Naive thymus-derived CD4-positive, alpha-beta T cell (primary cell): ENCODE measurements at places on chromosomes 13 and 19. TPM values are rescaled to one million over a fixed set of nuclear protein-coding genes. Genes with fewer than 3 reads are reported as not detected.
A peak's percentile ranks its signal among the peaks of the same experiment; 100 is the strongest.

GRCh38 chr19:12752056-12752781, 628 bp downstream of the BEST2 start:
- no peak for DNase-seq

Gene MEIOSIN
- total RNA-seq = not detected

GRCh38 chr13:51970349-51970748, 40.9 kb downstream of the ATP7B start:
- peak; percentile 29 for DNase-seq

- no peak for DNase-seq
Measured at GRCh38 chr13:100131863-100132574, 43.1 kb downstream of the PCCA start.

GRCh38 chr19:38744298-38744681, at the start of gene CAPN12:
Gene CAPN12 (minus strand): TSS chr19:38744474. CDS start chr19:38744165, 309 bp downstream.
- DNase-seq = no peak

DNA sequence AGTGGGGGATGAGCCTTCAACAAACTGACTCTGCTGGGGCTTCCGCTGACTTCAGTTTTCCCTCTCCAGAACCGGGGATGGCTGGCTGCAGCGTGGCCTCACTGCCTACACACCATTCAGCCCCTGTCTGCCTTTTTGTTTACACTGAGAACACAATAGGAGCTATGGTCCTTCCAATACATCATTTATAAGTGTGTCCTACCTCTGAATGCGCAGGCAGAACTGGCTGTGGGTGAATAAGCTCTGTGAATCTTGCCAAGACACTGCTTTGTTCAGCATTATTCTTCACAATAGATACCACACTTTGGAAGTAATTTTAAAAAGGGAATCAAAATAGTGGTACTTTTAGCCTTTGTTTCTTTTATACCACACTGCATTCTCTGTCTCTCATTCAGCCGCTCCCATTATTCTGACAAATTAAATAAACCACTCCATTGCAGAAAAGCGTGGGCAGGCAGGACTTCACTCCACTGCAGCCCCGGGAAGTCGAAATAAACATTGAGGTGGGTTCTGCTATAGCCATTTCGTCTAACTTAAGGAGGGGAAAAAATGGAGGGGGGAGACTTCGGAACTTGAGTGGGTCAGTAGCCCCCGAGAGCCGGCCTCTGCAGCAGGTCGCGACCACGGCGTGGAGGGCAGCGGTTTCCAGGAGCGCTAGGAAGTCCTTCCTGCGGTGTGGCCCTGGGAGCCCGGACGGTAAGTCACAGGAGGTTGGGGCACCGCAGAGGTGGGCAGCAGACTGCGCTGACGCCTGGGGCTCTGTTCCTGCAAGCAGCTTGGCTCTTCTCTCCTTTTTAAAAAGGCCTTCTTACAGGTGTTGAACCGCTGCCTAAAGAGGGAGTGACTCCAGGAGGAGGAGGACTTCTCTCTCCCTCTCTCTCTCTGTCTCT, 94.8 kb upstream of the SOX1 start:
- DNase-seq = no peak
